ENCODE measurements at places on chromosomes 3 and 15. TPM values are rescaled to one million over a fixed set of nuclear protein-coding genes. Genes with fewer than 3 reads are reported as not detected.

- DNase-seq = no peak
- H3K4me1 ChIP-seq = no peaks in the 10 kb centered on the region
- H3K27me3 ChIP-seq = no peaks in the 10 kb centered on the region
- H3K27ac ChIP-seq = no peak overlapping the region
- no peaks in the 10 kb centered on the region for H3K36me3 ChIP-seq
- H3K4me3 ChIP-seq = no peak overlapping the region
These were observed 61.3 kb downstream of the UBE2E2 start for GRCh38 chr3:23264413-23264812.

- H3K4me1 ChIP-seq = peaks cover 57% of the 10 kb centered on the region
- DNase-seq = no peak
- no peaks in the 10 kb centered on the region for H3K36me3 ChIP-seq
- H3K4me3 ChIP-seq = no peak overlapping the region
These were observed 7.7 kb downstream of the FILIP1L start for GRCh38 chr3:100106531-100107141.

DNA sequence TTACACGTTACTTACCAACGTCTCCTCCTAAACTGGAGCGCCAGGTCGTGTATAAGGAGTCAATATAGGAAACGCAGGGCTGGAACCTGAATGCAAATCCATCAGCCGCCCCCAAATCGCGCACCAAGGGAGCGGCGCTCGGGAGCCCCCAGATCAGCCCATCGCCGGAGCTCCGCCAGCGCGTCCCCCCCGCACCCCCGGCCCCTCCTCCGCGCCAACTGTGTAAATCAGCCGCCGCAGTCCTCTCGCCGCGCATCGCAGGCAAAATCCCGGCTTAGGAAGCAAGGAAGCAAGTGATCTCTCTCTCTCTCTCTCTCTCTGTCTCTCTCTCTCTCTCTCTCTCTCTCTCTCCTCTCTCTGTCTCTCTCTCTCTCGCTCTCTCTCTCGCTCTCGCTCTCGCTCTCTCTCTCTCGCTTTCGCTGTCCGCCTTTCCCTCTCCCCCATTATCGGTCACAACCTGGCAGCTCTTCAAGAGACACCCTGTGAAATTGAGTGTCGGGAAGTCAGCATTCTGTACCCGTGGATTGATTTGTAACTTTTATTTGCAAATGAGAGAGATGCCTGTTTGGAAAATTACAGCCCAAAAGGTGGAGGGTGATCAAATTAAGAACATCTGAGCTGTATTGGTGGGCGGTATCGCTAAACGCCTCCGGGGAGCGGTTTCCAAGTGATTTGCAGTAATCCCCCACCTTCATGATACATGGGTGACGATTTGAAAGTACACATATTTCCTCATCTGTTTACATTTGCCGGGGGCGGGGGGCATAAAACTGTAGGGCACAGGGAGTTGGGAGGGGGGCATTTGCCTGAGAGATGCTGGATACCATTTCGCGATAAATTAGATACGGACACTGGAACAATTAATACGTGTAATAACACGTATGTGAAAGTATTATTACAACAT, 645 bp upstream of the SLITRK3 start:
- peak overlapping the region; percentile 50 for H3K4me3 ChIP-seq
- H3K27me3 ChIP-seq = peaks cover 4% of the 10 kb centered on the region
- no peak overlapping the region for H3K27ac ChIP-seq
- DNase-seq = no peak

The CPEB1 gene
- 10.6 TPM for total RNA-seq

The ADCY5 gene
- total RNA-seq = 16.7 TPM

DNA sequence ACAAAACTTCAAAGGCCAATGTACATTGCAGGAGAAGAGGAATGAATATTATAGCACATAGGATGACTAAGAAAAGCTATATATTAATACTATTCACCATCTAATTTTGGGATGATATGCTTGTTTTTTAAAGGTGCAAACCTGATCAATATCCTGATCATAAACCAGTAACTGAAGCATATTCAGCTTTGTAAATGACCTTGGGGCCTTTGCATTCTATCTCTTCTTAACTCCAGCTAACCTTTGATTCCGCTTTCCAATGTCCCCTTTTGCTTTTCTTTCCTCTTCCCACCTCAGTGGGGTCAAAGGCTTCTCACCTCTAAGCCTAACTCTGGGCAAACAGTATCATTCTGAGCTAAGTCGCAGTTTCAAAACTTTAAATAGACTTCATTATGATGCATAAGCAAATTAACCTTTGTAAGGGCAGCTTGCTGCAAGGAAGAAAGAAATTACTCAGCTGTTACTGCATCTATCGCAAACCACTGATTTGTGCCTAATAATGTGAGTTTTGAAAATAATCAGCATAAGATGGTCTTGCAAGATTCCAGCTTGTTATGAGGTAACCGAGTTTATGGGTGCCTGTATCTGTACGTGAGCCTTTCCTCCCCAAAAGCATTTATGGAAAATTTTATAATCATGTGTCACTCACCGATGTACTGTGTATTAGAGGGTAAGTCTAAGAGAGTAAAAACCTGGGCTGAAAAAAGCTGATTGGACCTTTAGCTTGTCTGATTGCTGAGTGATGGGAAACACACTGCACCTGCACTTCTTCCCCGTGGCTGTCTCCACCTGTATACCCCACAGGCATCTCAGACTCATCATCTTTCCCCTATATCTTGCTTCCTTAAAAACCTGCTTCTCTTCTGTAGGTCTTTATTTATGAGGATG, 116.8 kb downstream of the TPRG1 start:
- no peaks in the 10 kb centered on the region for H3K27me3 ChIP-seq
- H3K4me1 ChIP-seq = no peaks in the 10 kb centered on the region
- no peak overlapping the region for H3K4me3 ChIP-seq
- DNase-seq = no peak
- no peak overlapping the region for H3K27ac ChIP-seq
- no peaks in the 10 kb centered on the region for H3K36me3 ChIP-seq

DNA sequence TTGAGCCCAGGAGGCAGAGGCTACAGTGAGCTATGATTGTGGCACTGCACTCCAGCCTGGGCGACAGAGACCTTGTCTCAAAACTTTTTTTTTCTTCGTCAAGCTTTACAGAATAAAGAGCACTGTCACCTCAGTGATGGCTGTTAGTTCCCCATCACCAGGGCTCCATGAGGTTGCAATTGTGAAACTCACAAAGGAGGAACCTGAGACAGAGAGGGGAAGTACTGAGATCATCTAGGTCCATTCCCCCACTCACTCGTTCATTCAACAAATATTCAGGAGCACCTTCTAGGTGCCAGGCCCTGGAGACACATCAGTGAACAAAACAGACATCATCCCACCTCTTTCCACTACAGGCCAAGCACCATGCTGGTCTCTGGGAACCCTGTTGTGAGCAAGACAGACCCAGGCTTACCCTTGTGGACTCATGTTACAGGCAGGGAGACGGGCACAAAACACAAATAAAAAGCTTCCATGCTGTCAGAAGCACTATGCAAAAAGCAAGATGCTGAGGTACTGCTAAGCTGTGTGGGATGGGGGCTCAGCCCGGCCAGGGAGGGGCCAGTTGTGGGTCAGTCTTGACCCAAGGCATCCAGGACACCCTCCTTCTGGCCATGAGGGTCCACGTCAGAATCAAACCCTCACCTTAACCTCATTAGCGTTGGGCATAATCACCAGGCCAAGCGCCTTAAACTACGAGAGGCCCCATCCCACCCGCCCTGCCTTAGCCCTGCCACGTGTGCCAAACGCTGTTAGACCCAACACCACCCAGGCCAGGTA, 2.1 kb upstream of the RHO start:
- H3K36me3 ChIP-seq = no peaks in the 10 kb centered on the region
- no peak for DNase-seq
- H3K4me3 ChIP-seq = no peak overlapping the region
- H3K27me3 ChIP-seq = no peaks in the 10 kb centered on the region
- H3K27ac ChIP-seq = no peak overlapping the region

The SEMA3G gene
- 8.3 TPM for total RNA-seq

The PIGZ gene
- 9.8 TPM for total RNA-seq

GRCh38 chr15:70212963-70213315, 115.2 kb upstream of the TLE3 start:
- H3K4me3 ChIP-seq = no peak overlapping the region
- H3K27me3 ChIP-seq = no peaks in the 10 kb centered on the region
- H3K27ac ChIP-seq = no peak overlapping the region
- H3K4me1 ChIP-seq = peaks cover 10% of the 10 kb centered on the region

GRCh38 chr3:89217148-89217685, 109.8 kb downstream of the EPHA3 start:
- peaks cover 5% of the 10 kb centered on the region for H3K4me1 ChIP-seq
- DNase-seq = no peak
- no peak overlapping the region for H3K27ac ChIP-seq
- H3K4me3 ChIP-seq = no peak overlapping the region

GRCh38 chr3:179942553-179943075, 94.1 kb downstream of the PEX5L start:
- H3K4me1 ChIP-seq = peaks cover 5% of the 10 kb centered on the region
- H3K27me3 ChIP-seq = no peaks in the 10 kb centered on the region
- no peak overlapping the region for H3K27ac ChIP-seq
- no peaks in the 10 kb centered on the region for H3K36me3 ChIP-seq
- DNase-seq = no peak

DNA sequence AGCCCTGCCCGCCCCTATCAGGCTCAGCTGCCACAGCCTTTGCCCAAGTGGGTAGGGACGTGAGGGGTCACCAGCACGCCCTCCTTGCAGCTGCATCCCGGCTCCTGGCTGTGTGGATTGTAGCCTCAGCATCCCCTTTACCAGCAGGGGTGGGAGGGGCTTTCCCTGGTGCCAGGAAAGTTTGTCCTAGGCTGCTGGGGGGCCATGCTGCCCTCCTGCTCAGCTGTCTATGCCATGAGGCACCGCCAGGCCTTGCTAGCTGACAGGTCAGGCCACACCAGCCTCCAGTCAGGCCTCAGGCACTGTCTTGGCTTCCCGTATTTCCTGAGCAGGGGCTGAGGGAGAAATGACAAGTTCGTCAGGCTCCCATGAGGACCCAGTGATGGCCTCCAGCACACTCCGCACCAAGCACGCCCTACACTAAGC, 32.3 kb downstream of the TKT start:
- H3K27ac ChIP-seq = no peak overlapping the region
- no peak overlapping the region for H3K4me3 ChIP-seq
- H3K4me1 ChIP-seq = no peaks in the 10 kb centered on the region
- no peaks in the 10 kb centered on the region for H3K27me3 ChIP-seq
- peaks cover 45% of the 10 kb centered on the region for H3K36me3 ChIP-seq
- DNase-seq = no peak

DNA sequence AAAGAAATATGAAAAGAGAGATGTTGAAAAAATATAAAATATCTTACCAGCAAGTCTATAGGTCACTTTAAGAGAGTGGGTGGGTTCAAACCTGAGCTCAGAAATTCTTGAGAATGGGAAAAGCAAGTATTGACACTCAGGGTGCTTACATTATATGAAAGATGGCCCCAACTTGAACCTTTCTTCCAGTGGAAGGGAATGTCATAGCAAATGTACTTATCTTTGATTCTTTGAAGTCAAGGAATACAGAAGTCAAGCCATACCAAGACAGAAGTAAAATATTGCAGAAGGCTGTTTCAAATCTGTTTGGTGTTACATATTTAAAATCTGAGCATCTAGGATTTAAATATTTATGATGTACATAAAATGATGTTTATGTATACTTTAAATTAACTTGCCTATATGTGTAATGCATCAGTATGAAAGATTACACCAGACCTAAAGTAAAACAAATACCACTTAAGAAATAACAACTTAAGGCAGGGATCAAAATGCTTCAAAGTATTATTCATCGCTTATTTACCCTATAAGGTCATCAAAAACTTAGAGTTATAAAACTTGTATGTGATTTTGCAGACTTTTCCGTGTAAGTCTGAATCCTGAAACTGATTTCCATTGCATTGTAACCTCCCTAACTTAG, 8.7 kb downstream of the MME start:
- no peak overlapping the region for H3K27ac ChIP-seq
- no peaks in the 10 kb centered on the region for H3K27me3 ChIP-seq
- no peak for DNase-seq
- H3K4me3 ChIP-seq = no peak overlapping the region

GRCh38 chr15:38872732-38873131, 308.1 kb upstream of the RASGRP1 start:
- no peaks in the 10 kb centered on the region for H3K4me1 ChIP-seq
- no peak for DNase-seq
- H3K27me3 ChIP-seq = no peaks in the 10 kb centered on the region
- no peaks in the 10 kb centered on the region for H3K36me3 ChIP-seq
- H3K4me3 ChIP-seq = no peak overlapping the region

DNA sequence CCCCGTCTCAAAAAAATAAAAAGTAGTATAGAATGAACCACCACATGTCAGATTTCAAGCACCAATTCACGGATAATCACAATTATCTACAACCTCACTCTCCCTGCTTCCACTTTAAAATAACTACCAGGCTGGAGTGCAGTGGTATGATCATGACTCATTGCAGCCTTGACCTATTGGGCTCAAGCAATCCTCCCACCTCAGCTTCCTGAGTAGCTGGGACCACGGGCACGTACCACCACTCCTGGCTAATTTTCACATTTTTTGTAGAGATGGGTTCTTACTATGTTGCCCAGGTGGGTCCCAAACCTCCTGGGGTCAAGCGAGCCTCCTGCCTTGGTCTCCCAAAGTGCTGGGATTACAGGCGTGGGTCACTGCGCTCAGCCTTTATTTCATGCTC, 38.1 kb upstream of the LDHAL6B start:
- no peaks in the 10 kb centered on the region for H3K27me3 ChIP-seq
- H3K27ac ChIP-seq = peak overlapping the region; percentile 91
- no peak overlapping the region for H3K4me3 ChIP-seq

The HRG gene
- total RNA-seq = 0.25 TPM

DNA sequence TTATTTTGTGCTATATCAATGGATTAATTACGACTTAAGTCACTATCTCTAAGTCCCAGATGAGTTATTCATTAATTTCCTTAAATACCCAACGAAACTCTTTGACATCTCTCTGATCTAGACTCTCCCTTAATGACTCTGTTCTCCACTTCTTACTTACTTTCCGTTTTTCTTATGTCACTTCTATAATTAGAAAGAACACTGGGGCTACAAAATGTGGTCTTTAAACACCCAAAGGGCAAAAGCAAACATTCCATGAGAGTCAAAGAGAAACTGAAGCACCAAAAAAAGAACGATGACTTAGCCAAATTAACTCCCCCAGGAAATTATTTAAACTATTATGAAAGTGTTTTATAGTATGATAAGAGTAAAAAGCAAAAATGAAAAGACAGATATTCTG, 166.4 kb upstream of the UBE2E2 start:
- H3K27ac ChIP-seq = no peak overlapping the region
- H3K36me3 ChIP-seq = no peaks in the 10 kb centered on the region
- no peaks in the 10 kb centered on the region for H3K27me3 ChIP-seq

GRCh38 chr15:62047282-62047827, 12.9 kb downstream of the VPS13C start:
- H3K27ac ChIP-seq = no peak overlapping the region
- no peak for DNase-seq
- H3K36me3 ChIP-seq = no peaks in the 10 kb centered on the region
- no peaks in the 10 kb centered on the region for H3K27me3 ChIP-seq

The HIGD2B gene
- total RNA-seq = not detected

GRCh38 chr15:95499397-95499796, 831.1 kb upstream of the NR2F2 start:
- peaks cover 4% of the 10 kb centered on the region for H3K4me1 ChIP-seq
- no peak overlapping the region for H3K4me3 ChIP-seq
- no peaks in the 10 kb centered on the region for H3K36me3 ChIP-seq

Measured in vagina (tissue), 2 donors.